ENCODE measurements at places on chromosomes 12 and 14.

GRCh38 chr14:76918256-76918781 lies 92.1 kb downstream of the LRRC74A start:
- DNase-seq: no peak

- no peak for DNase-seq
Observed at GRCh38 chr12:3265406-3265805, 188.2 kb downstream of the TSPAN9 start.

DNA sequence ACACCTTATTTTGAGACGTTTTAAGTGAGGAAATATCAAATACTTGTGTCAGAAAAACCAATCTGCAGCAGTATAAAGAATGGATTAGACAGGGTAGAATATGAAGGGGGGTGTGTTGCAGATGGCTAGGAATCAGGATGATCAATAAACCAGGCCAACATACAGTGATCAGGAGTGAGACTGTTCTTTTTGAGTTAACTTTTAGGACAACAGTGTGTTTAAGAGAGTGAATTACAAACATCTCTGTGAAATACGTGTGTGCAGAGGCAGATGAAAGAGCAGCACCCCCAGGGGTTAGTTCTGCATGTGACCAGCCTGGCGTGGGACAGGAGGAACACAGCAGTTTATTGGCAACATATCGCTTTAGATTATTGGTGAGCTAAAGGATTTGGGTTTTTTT lies 10.6 kb upstream of the NRDE2 start:
- DNase-seq: no peak

- DNase-seq: no peak
Observed at GRCh38 chr14:99543370-99543769, 60.6 kb downstream of the CCDC85C start.

DNA sequence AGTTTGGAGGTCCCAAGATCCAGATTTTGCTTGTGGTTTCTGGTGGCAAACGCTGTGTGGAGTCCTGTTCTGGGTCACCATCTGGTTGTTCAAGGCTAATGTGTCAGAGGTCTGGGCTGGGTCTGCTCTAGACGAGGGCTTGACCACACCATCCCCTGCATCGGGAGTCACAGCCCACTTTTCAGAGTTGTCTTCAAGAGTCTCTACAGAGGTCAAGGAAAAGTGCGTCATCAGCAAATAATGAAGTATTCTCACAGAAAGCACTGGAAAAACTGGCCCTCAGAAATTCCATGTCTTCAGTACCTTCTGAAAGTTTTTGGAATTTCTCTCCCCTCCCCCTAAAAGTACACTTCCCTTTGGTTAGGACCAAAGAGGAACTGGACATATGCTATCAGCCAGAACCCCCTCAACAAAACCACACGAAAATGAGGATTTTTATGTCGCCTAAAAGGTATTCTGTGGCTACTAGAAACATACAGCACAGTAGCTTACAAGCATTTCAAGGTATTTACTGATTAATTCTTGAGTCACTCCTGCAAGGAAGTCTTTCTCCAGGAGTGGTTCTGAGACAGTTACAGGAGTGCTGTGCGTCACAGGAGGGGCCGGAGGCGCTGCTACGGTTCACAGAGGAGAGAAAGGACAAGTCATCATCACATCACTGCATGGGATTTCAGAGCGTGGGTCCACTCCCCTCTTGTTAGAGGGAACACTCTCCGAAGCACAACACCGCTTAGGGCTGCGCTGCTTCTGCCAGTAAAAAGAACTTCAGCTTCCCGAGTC lies 35.4 kb downstream of the RAD52 start:
- DNase-seq: no peak

DNA sequence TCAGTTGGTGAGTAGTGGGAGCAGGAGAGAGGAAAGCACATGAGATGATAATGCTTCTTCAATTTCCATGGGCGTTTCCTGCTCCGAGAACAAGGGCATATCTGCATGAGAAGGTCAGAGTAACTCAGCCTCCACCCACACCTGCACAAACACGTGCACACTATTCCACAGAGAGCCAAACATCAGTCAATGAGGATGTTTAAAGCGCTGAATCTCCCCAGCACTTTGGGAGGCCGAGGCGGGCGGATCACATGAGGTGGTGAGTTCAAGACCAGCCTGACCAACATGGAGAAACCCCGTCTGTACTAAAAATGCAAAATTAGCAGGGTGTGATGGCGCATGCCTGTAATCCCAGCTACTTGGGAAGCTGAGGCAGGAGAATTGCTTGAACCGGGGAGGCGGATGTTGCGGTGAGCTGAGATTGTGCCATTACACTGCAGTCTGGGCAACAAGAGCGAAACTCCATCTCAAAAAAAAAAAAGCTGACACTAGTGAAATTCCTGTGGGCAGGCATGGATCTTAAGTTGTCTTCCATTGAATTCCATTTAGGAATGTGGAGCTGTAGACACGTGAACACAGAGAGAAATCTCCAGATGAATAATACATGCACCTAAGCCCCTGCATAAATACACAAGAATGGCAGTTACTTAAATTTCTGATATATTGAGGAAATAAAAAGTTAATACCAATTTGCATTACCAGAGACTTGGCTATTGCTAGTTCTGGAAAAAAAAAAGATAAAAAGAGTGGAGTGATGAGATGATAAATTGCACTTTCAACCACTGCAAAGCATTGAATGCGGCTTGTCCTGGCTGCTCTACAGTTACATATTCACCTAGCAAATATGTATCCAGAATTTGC lies 1097.4 kb upstream of the TMEM132C start:
- DNase-seq: no peak

DNA sequence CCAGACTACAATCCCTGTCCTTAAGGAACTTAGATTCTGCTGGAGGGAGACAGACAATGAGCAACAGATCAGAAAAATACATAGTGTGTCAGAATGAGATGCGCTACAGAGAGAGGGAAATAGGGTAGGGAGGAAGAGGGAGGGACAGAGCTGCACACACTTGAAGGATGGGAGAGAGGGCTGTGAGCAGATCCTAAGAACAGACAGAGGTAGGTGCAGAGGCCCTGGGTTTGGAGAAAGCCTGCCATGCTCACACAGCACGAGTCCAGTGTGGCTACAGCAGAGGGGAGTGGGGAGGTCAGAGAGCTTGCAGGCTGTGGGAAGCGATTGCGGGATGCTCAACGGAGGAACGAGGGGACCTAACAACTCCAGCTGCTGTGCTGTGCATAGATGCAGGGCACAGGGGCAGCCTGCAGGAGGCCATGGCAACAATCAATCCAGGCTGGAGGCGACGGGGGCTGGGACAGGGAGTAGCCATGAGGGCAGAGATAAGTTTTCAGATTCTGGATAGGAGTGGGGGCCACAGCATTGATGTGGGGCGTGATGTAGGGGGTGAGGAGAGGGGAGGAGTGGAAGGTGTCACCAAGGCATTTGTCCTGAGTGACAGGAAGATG lies 20.7 kb downstream of the FAIM2 start:
- no peak for DNase-seq
